Posterior vena cava (tissue), 2 donors: ENCODE measurements at places on chromosomes 13 and 19.

DNA sequence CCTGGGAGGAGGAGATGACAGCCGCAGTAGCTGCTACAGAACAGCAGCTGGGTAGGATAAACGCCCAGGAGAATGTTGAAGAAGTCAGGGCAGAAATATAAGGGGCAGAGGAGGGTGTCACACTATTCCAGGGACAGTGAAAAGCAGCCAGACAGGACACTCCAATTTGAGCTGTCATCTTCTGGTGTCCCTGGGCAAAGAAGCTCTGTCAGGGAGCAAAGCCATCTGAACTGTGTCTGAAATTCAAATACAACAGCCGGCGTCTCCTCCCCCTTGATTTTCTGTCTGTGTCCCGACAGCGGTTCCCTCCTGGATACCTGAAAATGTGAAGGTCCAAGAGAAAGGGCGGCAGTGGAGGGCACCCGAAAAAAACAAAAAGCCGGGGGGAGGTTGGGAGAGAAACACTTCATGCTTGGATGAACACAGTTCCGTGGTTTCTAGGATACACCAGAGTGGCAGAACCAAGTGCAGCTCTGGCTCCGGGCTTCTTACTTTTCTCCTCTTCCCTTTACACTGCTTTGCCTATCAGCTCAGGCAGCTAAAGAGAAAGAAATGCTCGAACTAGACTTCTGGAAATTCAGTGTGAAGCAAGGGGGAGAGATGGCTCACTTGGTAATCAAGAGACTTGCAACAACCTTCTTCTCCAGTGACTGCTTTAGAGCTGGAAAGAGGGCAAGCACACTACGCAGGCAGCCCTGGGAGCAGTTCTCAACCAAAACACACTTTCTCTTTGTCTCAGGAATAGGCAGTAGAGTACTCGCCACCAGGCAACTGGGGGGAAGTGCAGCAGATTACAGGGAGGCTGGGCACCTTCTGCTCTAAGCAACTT is 465.6 kb downstream of the ITGBL1 start:
- no peak for DNase-seq

- DNase-seq: no peak
Observed at GRCh38 chr19:8850488-8850887, 18.3 kb downstream of the MBD3L1 start.

- DNase-seq: no peak
Observed at GRCh38 chr13:68895696-68896095, 1211.9 kb upstream of the ATXN8OS start.

- DNase-seq: no peak
Observed at GRCh38 chr13:51726446-51727193, 77.3 kb downstream of the DHRS12 start.

DNA sequence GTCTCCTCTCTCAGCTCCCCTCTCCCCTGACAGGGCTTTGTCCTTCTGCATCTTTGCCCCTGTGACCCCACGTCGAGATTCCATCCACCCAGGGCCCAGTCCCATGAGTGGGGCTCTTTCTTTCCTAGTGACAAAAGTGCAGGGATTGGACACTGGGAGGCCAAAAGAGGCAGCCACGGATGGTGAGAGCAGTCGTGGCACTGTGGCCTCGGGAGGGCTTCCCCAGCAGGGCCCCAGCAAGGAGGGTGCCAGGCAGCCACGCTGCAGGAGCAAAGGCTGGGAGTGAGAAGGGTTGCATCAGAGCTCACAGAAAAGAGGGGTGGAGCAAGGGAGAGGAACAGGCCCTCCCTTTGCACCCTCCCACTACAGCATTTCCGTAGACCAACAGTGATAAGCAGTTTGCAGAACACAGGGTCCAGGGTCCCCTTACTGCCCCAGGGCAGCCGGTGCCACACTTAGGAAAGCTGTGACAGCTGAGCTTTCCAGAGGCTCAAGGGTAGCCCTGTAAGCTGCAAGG is 4.9 kb downstream of the ZSCAN1 start:
- no peak for DNase-seq
